ENCODE measurements at places on chromosomes 16 and 17. TPM values are rescaled to one million over a fixed set of nuclear protein-coding genes. Genes with fewer than 3 reads are reported as not detected.

- DNase-seq, result peak; percentile 64
Observed at GRCh38 chr17:77395501-77396048, 254.8 kb downstream of the SEC14L1 start.

GRCh38 chr17:14133104-14133503 lies 63.8 kb downstream of the COX10 start:
- no peak for DNase-seq

GRCh38 chr17:55641676-55642081 lies 81.0 kb downstream of the TMEM100 start:
- peak; percentile 96 for DNase-seq

DNA sequence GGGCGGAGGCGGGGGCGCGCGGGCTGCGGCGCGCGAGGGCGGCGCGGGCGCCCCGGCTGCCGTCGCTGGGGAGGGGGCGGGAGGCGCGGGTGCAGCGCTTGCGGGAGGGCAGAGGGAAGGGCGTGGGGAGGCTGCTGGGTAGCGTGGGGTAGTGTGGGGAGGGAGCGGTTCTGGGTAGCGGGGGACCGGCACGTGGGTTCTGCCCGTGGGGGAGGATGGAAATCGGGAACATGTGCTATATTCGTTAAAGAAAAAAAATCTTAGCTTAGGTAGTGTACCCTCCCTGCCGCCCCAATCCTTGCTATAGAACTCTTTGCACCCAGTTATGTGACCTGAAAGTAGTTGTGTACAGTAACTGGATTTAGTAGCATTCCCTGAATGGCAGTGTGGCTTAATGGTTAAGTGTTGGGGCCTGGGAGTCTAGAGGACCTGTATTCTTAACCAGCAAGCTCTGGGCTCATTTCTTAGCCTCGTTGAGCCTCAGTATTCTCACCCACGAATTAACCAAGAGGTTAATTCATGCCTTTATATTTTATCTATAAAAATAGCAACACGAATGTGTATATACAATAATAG lies 646 bp downstream of the RABEP1 start:
- peak; percentile 81 for DNase-seq

DNA sequence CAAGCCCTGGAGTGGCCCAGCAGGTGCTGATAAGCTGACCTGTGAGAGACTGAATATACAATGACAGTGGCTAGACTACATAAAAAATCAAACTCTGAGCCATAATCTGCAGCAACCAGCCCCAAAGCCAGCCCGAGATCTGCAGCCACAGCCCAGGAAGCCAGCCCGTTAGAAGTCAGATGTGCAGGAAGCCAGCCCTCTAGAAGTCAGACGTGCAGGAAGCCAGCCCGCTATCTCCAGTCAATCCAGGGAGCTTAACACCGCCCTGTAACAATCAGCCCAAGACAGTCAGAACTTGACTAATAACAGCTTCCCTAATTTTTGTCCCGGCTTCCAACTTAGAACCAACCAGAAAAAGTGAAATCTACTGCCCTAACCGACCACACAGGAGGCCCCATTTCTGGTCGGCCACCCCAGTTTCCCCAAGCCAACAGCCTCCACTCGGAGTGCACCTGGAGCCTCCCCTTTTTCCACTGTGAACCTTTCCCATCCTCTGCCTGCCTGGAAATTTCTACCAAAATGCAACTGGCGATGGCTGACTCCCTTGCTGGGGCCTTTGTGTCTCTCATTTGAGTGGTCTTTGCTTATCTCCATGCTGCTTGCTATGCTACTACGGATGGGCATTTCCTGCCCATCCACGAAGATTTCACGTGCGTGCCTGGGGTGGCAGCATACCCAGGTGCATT lies 769.3 kb downstream of the KCNJ18 start:
- no peak for DNase-seq

The CCT6B gene
- total RNA-seq, result 2.5 TPM

The ULK2 gene
- total RNA-seq, result 16.3 TPM
